Activated CD4-positive, alpha-beta memory T cell treated with anti-CD3 and anti-CD28 coated beads for 36 hours (primary cell): ENCODE measurements at places on chromosomes 6 and 20.

DNA sequence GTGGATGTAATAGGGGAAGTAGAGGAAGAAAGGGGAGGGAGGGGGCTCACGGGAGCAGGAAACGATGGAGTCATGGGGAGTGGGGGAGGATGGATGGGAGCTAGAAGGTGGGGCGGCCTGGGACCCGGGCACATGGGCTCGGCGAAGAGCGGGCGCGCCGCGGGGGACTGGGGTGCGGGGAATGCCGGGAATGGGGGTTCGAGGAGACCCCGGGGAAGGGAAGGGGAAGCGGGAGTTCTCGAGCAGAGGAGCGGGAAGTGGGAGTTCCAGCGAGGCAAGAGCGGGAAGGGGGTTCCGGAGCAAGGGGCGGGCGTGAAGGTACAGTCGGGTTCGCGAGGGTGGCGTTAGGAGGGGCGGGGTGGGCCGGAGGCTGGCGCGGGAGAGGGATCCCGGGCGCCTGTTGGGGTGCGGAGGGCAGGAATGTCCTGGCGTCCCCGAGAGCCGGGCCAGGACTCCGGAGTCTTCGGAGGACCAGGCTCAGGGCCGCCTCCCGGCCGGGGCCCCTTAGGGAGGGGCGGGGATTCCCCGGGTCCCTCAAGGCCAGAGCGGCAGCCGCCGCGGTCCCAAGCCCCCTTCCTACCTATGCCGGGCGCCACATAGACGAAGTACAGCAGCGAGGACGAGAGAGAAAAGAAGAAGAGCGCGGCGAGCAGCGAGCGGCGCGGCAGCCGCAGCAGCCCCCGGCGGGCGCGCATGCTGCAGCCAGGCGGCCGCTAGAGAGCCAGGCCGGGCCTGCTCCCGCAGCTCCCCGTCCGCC is 504 bp downstream of the B4GALT5 start:
- peak; percentile 22 for DNase-seq

GRCh38 chr6:32189069-32189741 is 797 bp downstream of the PBX2 start:
- no peak for DNase-seq

DNA sequence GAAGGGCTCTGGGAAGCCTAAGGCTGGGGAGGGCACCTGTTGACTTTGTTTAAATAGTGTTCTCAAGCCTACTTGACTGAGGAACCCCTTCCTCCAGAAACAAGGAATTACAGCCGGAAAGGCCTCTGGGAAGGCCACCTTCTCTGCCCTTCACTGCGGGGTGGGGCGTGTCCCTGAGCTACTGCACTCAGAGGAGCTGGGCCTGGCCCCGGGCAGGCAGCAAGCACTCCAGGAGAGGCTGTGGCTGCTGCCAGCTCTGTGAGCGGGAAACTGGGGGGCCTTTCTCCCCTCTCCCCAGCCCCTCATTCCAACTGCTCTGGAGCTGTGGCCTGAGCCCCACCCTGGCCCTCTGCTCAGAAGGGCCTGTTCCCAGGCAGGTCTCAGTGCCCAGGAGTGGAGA is 4.0 kb upstream of the OSBPL2 start:
- no peak for DNase-seq

DNA sequence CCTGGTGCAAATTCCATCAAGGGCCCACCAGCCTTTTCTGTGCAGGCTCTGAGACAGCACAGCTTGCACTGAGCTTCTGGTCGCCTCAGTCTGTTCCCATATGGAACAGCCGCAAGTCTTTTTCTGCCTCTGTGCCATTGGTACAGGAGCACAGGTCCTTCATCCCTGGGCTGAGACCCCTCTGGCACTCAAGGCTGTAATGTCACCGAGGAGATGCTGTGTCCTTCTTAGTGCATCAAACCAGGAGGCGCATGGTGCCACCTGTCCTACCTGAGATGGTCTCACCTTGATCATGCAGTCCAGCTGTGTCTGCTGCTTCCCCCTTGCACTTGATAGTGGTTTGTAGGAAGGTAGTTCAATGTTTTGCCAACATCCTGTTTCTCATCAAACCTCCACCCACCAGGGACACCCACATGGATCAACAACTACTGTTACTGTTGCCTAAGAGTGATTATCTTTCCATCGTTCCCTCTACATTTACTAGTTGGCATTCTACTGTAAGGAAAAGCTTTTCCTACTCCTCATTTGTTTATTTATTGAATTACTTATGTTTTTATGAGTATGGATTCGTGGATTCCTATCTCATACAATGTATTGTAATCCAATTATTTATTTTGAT is 29.0 kb downstream of the FAM50B start:
- DNase-seq, result no peak

GRCh38 chr20:23269954-23270353 is 80.6 kb upstream of the NXT1 start:
- DNase-seq, result no peak

DNA sequence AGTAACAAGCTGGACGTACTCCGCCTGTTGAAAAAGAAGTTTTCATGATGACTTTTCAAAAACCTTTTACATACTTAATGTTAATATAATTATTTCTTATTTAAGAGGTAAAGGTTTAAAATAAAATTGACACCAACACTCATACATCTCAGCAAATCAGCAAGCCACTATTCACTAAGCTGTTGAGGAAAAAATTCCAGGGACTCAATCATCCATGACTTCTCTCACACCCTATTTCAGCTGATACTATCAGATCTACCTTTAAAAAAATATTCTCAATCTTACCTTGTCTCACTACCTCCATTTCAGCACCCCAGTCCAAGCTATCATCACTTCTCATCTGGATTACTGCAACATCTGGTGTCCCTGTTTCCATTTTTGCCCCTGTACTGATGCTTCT is 109.3 kb downstream of the HACE1 start:
- DNase-seq, result no peak

DNA sequence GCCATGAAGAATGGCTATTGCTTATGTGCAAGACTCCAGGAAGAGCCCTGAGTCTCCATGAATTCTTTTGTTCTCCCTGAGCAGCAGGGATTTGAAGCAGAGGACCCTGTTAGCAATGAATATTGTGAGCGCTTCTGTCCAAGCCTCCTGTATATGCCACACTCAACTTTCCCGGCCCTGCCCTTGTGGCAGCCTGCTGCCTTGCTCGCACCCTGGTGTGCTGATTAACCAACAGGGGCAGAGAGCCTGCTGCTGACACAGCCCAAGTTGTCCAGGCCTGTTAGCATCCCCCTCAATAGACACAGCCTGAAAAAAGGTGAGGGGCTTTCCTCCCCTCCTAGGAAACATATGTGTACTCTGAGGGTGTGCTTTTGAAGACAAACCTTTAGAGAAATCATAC is 131.4 kb downstream of the BMP2 start:
- no peak for DNase-seq

DNA sequence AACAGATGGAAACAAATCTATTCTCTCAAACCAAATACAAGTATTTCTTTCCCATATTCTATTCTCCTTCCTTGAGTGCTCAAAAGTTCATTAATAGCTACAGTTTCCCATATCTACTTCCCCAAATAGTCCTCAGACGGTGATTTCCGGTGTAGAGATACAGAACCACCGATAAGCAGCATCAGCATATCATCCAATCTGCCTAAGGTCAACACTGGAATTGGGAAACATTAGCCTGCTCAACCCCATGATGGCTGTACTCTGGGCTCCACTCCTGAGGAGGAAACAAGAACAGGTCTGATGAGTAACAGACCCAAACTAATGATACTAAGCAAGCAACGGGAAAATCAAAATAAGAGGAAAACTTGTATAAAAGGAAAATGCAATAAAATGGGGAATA is 115.6 kb downstream of the EPB41L2 start:
- DNase-seq, result no peak

DNA sequence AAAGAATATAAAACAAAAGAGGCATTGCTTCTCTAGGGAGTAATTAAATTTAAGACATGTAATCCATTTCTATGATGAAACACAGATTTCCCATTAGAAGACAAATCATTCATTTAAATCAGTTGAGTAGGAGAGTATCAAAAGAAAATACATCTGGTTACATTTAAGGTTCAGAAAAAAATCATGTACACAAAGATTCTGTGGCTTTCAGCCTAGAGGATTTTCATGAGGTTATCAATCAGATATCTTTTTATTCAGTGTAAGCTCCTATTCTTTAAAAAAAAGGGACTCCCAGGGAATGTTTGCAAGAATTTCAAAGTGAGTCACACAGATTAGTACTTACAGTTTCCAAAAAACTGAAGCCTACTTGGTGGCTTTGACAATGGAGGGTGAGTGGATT is 24.9 kb downstream of the COL21A1 start:
- no peak for DNase-seq

GRCh38 chr6:25670793-25671513 is 18.9 kb downstream of the SCGN start:
- no peak for DNase-seq

GRCh38 chr6:17470938-17471327 is 77.5 kb downstream of the CAP2 start:
- DNase-seq, result no peak

- no peak for DNase-seq
Observed at GRCh38 chr20:15154070-15154469, 816.7 kb upstream of the FLRT3 start.

- DNase-seq, result no peak
Observed at GRCh38 chr20:46269372-46269771, 38.9 kb downstream of the CDH22 start.

DNA sequence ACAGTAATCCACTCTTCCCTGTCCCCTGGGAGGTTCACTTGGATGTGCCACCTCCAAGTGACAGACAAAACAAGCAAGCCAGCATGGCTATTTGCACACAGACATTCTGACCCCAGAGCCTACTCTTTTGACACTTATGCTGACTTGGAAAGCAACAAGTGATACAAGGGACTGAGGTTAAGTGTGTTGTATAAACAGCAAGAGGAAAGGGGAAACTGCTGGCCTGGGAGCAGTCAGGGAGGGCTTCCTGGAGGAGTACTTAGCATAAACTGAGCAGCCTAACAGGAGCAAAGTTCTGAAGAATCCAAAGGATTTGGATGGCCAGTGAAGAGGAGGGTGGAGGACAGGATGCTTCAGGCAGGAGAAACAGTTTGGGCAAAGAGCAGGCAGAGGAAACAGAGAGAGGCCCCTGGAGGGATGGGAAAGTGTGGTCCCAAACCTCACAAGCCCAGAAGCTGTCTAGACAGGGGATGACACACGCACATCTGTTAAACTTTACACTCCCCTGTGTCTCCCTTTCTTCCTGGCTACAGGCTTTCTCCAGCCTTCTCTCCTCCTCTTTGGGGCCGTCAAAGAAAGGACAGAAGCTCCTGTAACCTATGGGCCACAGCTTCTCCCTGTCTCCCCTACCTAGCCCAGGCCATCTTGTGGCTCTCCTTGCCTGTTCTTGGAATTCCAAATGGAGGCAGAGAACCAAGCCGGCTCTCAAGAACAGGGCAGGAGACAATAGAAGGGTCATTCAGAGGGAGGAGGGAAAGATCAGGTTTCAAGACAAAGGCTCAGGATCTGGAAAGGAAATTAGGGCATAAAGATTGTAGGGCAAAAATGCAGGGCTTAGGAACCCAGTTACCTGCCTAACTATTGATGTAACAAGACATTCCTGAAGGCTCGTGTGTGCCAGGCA is 19.3 kb downstream of the SULF2 start:
- DNase-seq, result no peak

- no peak for DNase-seq
Observed at GRCh38 chr20:31684153-31685015, 38.3 kb downstream of the BCL2L1 start.

GRCh38 chr20:51931371-51931781 is 129.1 kb upstream of the SALL4 start:
- DNase-seq, result no peak

- DNase-seq, result no peak
Observed at GRCh38 chr6:2388554-2389324, 143.3 kb upstream of the GMDS start.

GRCh38 chr20:19341348-19342053 is 129.1 kb downstream of the SLC24A3 start:
- DNase-seq, result no peak

DNA sequence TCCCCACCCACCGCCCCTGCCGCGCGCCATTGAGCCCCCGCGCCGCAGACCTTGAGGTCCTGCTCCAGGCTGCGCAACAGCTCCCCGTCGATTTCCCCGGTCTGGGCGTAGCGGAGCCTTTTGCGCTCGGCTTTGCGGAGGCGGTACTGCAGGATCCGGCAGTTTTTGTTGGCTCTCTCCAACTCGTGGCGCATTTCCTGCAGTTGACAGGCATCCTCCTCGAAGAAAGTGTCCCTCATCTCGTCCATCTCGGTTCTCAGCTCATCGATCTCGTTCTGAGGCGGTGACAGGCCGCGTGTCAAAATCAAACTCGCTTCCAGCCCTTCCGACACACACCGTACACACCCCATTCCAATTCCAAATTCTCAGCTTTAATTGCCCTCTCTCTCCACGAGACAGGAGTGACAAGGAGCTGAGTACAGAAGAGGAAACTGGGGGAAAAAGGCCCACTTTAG is 4.3 kb downstream of the MTCL3 start:
- DNase-seq, result peak; percentile 80

- no peak for DNase-seq
Observed at GRCh38 chr6:44234101-44235025, 11.0 kb downstream of the SLC29A1 start.

DNA sequence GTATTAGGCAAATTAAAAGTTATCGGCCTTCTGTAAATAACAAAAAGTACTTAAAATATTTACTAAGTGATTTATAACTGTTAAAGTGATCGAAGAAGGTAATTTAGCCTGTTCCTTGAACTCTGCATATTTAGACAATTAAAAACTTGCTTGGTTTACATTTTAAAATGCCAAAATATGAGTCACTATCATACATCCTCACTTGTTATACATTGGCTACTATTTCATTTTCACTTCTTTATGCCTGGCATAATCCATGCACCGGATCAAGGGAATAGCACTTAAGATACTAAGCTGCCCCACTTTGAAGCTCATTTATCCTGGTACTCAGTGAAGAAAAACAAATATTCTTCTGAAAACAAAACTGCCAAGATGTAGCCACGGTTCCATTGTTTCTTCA is 344.6 kb downstream of the UBE3D start:
- no peak for DNase-seq

GRCh38 chr20:7379621-7380220 is 560.5 kb downstream of the HAO1 start:
- DNase-seq, result no peak

- no peak for DNase-seq
Observed at GRCh38 chr6:49453221-49453620, 9.8 kb downstream of the MMUT start.

DNA sequence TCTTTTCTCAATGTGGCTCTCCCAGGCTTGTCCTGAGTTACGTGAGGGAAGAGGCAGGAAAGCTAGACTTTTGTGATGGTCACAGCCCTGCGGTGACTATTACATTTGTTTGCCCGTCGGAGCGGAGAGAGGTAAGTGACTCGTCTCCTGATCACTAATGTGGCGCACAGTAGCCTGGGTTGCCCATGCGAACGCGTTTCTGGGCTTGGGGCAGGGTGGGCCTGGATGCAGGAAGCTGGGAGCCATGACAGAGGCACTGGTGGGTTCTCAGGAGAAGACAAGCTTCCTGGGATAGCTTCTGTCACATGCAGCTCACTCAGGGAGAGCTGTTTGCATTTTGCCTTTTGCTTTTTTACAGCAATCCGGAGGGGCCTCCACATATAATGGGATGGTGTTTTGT is 60.6 kb downstream of the IGF2R start:
- DNase-seq, result no peak
